ENCODE measurements at places on chromosomes 6 and 20.

GRCh38 chr6:126446248-126446647 lies 106.3 kb downstream of the CENPW start:
- H3K27ac ChIP-seq = no peak overlapping the region
- H3K4me1 ChIP-seq = no peaks in the 10 kb centered on the region
- DNase-seq = no peak
- no peaks in the 10 kb centered on the region for H3K27me3 ChIP-seq

GRCh38 chr6:134111062-134111677 lies 58.7 kb upstream of the SLC2A12 start:
- peaks cover 3% of the 10 kb centered on the region for H3K4me1 ChIP-seq
- no peaks in the 10 kb centered on the region for H3K36me3 ChIP-seq
- no peaks in the 10 kb centered on the region for H3K27me3 ChIP-seq
- no peak overlapping the region for H3K4me3 ChIP-seq
- no peak for DNase-seq

DNA sequence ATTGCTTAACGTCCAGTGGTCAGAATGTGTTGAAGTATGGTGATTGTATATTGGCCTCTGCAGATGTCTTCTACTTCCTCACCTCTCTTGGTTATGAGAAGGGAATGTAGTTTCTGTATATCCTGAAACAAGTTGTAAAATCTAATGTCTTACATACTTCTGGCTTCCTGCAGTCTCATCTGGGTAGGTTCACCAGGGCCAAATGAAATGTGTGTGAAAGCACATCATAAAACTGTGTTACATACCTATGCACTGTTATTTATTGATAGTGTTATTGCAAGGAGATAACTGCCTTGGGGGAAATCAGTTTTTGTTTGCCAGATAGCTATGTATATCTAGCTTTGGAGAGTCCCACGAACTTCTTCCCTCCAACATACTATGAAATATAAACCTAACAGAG lies 35.7 kb upstream of the PLCG1 start:
- H3K4me1 ChIP-seq = peaks cover 10% of the 10 kb centered on the region
- H3K4me3 ChIP-seq = no peak overlapping the region
- no peak overlapping the region for H3K27ac ChIP-seq
- DNase-seq = no peak

GRCh38 chr6:168717491-168717890 lies 276.5 kb downstream of the SMOC2 start:
- no peak for DNase-seq
- no peak overlapping the region for H3K27ac ChIP-seq
- H3K4me3 ChIP-seq = no peak overlapping the region
- no peaks in the 10 kb centered on the region for H3K27me3 ChIP-seq
- H3K4me1 ChIP-seq = no peaks in the 10 kb centered on the region
- no peaks in the 10 kb centered on the region for H3K36me3 ChIP-seq

- DNase-seq = no peak
- peak overlapping the region; percentile 86 for H3K4me3 ChIP-seq
- H3K27me3 ChIP-seq = no peaks in the 10 kb centered on the region
- no peaks in the 10 kb centered on the region for H3K36me3 ChIP-seq
- H3K4me1 ChIP-seq = peaks cover 33% of the 10 kb centered on the region
Observed at GRCh38 chr20:17571153-17571527, 1.3 kb downstream of the DSTN start.

DNA sequence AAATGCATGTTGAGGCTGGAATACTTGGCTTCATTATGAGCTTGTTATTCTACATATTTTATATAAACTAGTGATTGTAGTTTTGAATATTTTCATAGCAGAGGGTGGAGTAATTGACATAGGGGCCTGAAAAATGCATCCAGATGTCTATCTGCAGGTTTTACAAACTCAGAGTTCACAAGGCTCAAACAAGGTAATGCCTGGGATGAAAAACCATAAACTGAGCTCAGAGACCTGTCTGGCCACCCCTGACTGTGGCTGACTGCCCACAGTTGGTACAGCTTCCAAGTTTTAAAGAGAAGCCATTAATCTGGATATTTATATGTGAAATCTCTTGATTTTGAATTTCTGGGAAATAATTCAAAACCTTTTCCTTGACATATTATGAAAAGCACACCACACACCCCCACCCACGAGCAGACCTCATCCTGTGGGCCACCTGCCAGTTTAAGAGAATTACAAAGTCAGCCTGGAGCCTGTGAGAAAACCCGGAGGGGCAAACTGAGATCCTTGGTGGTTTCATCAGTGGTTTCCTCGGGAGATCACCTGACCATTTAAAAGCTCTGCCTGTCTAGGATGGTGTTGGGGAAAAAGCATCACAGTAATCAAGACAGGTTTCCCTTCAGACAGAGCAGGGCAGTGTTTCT lies 230.1 kb downstream of the SAMD5 start:
- H3K27ac ChIP-seq = no peak overlapping the region
- no peak for DNase-seq
- H3K36me3 ChIP-seq = no peaks in the 10 kb centered on the region
- no peak overlapping the region for H3K4me3 ChIP-seq

DNA sequence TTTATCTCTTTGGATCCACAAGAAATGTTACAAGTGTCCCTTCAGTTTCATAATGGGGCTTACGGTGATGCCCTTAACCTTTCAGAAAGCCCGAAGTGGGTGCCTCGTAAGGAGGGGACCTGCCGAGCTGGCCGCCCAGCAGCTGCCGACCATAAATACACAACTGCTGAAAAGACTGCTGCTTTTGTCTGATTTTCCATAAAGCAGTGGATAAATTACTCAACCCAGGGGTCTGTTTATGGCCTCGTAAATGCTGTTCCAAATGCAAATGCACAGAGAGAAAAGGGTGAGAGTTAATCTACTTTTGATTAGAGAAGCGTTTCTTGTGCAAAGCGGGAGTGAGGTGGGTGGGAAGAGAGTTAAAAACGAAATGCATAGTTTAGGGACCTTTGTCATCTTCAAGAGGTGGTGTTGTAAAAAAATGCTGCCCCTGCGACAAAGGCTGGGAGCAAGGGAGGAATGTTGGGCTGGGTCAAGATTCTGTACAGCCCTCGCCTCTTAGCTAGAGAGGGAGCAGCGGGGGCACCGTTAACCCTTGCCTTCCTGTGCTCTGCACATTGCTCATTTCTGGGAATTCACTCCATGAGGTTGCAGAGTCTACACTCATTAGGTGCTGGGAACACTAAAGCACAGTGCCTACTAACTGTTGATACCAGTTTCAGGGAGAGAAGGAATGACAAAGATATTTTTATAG lies 112.0 kb upstream of the MTHFD1L start:
- H3K27me3 ChIP-seq = no peaks in the 10 kb centered on the region
- H3K36me3 ChIP-seq = no peaks in the 10 kb centered on the region
- no peak overlapping the region for H3K4me3 ChIP-seq
- H3K4me1 ChIP-seq = no peaks in the 10 kb centered on the region
- no peak for DNase-seq

DNA sequence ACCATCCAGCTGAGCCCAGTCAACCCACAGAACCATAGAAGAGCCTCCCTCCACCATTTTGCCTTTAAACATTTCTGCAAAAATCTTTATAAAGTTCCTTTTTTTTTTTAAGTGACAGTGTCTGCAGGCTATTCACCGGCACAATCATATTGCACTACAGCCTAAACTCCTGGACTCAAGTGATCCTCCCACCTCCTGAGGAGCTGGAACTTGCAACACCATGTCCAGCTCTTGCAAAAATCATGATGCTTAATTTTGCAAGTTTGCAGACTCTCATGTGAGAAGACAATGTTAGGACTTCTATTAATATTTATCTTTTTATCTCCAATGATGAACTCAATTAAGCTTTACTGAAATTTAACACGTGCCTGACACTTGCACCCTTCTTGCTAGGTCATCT lies 88.8 kb downstream of the INSM1 start:
- no peak overlapping the region for H3K4me3 ChIP-seq
- peaks cover 26% of the 10 kb centered on the region for H3K36me3 ChIP-seq
- no peak overlapping the region for H3K27ac ChIP-seq

DNA sequence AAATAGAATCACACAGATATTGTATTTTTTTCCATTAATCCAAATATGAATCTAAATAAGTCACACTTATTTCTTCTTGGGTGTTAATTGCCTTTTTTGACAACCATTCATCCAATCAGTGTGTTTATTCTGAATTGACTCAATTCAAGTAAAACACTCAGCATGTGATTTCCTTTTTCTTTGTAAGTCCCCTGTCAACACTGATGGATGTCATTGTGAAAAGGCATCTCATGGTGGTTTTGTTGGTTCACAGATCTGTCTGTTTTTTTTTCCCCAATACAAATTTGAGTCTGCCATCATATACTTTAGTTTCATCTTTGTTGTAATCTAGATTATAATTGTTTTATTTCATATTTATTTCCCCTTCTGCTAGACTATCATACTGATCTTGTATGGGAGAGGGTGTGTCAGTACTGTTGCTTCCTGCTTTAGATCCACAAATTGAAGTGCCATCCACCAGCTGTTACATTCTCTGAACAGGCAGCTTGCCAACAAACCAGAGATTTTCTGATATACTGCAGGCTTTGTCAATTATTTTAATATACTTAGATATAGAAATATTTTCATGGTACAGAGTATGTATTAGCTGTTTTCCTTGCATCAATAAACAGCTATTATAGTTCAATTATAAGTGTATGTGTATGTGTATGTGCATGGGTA lies 64.2 kb upstream of the FLRT3 start:
- no peak overlapping the region for H3K27ac ChIP-seq
- H3K4me3 ChIP-seq = no peak overlapping the region
- no peaks in the 10 kb centered on the region for H3K27me3 ChIP-seq
- no peaks in the 10 kb centered on the region for H3K4me1 ChIP-seq
- H3K36me3 ChIP-seq = no peaks in the 10 kb centered on the region

GRCh38 chr6:15987569-15987968 lies 141.3 kb upstream of the MYLIP start:
- H3K27me3 ChIP-seq = no peaks in the 10 kb centered on the region
- no peaks in the 10 kb centered on the region for H3K4me1 ChIP-seq
- H3K4me3 ChIP-seq = no peak overlapping the region
- DNase-seq = no peak
- no peak overlapping the region for H3K27ac ChIP-seq

DNA sequence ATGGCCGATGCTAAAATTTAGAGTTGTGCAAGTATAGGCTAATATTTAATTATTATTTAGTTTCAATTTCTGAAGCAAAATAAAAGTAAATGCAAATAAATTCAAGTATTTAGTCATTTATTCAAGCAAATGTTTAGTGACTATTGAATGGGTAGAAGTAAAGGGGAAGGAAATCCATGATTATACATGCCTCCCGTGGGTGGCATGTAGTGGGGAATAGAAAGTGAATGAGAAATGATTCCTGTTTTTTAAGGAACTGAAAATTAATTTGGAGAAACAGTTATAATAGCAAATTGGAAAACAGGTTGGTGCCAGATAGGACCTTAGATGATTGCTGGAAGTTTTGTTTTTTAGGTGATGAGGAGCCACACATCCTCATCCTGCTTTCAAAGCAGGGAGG lies 35.4 kb downstream of the FAM229B start:
- no peaks in the 10 kb centered on the region for H3K27me3 ChIP-seq
- no peak overlapping the region for H3K27ac ChIP-seq
- H3K36me3 ChIP-seq = no peaks in the 10 kb centered on the region
- DNase-seq = no peak
- no peak overlapping the region for H3K4me3 ChIP-seq

DNA sequence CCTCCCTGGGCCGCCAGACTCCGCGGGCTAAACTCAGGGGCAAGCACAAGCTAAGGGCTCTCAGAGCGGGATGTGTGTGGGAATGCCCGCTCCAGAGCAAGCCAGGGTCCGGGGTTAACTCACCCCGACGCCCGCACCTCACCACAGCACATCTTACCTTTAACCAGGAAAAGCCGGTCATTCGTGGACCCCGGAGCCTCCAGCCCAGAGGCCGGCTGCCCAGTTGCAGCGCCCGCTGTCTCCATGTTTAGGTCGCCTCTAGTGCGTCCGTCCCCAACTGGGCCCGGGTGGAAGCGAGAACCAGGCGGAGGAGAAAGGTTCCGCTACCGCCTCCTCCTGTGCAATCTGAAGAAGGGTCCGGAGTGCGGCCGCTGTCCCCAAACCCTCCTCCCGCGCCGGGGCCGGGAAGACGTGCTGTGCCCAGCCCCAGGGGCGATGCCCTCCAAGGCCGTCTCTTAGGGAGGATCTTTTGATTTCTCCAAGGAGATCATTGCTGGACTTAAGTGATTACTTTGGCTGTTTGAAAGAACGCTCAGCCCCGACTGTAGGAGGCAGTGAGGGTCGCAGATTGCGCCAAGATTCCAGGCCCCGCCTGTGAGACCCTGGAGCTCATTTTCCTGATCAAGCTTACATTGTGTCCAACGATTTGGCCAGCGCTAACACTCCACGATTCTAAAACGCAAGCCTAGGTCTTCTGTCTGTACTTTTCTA lies at the start of gene TMEM242:
TMEM242 (minus strand) TSS at position 265 of the 711 bp plus-strand sequence; CDS start at position 245, 20 bp downstream.
- no peaks in the 10 kb centered on the region for H3K27me3 ChIP-seq
- peak within 1 kb of the TSS; percentile 80 for H3K27ac ChIP-seq
- peaks cover 13% of the 10 kb centered on the region for H3K4me1 ChIP-seq
- H3K4me3 ChIP-seq = peak within 1 kb of the TSS; percentile 86
- H3K36me3 ChIP-seq = peaks cover 3% of the 10 kb centered on the region

- H3K4me3 ChIP-seq = no peak overlapping the region
- peaks cover 30% of the 10 kb centered on the region for H3K4me1 ChIP-seq
- H3K36me3 ChIP-seq = no peaks in the 10 kb centered on the region
- peak overlapping the region; percentile 93 for H3K27ac ChIP-seq
Observed at GRCh38 chr20:47318027-47318585, 38.4 kb downstream of the ZMYND8 start.

- peaks cover 18% of the 10 kb centered on the region for H3K36me3 ChIP-seq
- no peak overlapping the region for H3K4me3 ChIP-seq
- H3K4me1 ChIP-seq = no peaks in the 10 kb centered on the region
- H3K27me3 ChIP-seq = no peaks in the 10 kb centered on the region
- no peak overlapping the region for H3K27ac ChIP-seq
- no peak for DNase-seq
Observed at GRCh38 chr6:136344420-136344819, 54.8 kb upstream of the BCLAF1 start.

DNA sequence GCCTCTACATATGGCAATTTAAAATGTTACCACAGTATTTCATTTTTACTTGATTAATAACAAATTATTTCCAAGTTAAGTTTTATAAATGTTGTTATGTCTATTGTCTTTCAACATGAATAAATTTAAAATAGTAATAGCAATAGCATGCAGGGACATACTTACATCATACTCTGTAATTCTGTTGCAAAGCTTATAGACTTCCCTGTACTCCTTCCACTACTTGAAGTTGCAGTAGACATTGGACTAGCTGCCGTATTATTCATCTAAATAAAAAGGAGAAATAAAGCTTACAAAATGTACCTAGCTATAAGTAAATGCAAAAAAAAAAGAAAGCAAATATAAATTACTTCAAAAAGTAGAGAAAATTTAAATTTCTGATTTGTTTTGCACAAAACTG lies 12.7 kb downstream of the SUPT3H start:
- H3K4me3 ChIP-seq = no peak overlapping the region
- H3K27me3 ChIP-seq = no peaks in the 10 kb centered on the region
- H3K27ac ChIP-seq = no peak overlapping the region

- peak overlapping the region; percentile 52 for H3K27ac ChIP-seq
- no peaks in the 10 kb centered on the region for H3K27me3 ChIP-seq
- H3K4me3 ChIP-seq = no peak overlapping the region
- DNase-seq = no peak
- H3K36me3 ChIP-seq = no peaks in the 10 kb centered on the region
- peaks cover 14% of the 10 kb centered on the region for H3K4me1 ChIP-seq
Observed at GRCh38 chr6:35691027-35691824, 2.5 kb upstream of the FKBP5 start.

- H3K4me3 ChIP-seq = no peak overlapping the region
- DNase-seq = no peak
- H3K4me1 ChIP-seq = no peaks in the 10 kb centered on the region
- H3K36me3 ChIP-seq = no peaks in the 10 kb centered on the region
- no peak overlapping the region for H3K27ac ChIP-seq
Observed at GRCh38 chr6:134293659-134294161, 24.2 kb downstream of the SGK1 start.

GRCh38 chr6:82842721-82843120 lies 222.9 kb downstream of the UBE3D start:
- no peak for DNase-seq
- no peak overlapping the region for H3K4me3 ChIP-seq

All from liver (tissue), 10 donors.